GM04503 (cell line): ENCODE measurements at places on chromosomes 12 and 14.

- no peak for DNase-seq
Measured at GRCh38 chr12:95674631-95675030, 115.9 kb downstream of the NTN4 start.

GRCh38 chr14:95516554-95517181 lies at the start of gene SYNE3:
Gene SYNE3, minus strand, starts transcription at chr14:95516650. Its CDS starts 40,829 bp downstream, at chr14:95475821.
- no peak for DNase-seq

GRCh38 chr12:19520646-19521415 lies 81.5 kb downstream of the AEBP2 start:
- DNase-seq, result no peak

DNA sequence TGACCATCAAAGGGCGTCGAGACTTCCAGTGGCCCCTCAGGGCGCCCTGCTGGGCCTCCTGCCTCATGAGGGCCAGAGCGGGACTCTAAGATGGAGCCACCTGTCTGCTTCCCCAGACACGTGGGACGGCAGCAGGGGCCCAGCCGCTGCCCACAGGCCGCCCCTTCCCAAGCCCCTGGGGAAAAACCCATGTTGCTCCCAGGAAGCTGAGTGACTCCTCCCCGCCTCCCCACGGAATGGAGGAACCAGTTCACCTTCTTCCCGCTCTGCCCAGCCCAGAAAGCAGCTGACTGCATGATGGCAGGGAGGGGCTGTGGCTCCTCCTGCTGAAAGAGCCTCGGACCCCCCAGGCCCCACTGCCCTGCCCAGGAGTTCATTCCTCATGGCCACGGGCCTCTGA lies 14.9 kb downstream of the RAB35 start:
- no peak for DNase-seq

GRCh38 chr14:99589651-99590530 lies 14.1 kb downstream of the CCDC85C start:
- DNase-seq, result no peak

DNA sequence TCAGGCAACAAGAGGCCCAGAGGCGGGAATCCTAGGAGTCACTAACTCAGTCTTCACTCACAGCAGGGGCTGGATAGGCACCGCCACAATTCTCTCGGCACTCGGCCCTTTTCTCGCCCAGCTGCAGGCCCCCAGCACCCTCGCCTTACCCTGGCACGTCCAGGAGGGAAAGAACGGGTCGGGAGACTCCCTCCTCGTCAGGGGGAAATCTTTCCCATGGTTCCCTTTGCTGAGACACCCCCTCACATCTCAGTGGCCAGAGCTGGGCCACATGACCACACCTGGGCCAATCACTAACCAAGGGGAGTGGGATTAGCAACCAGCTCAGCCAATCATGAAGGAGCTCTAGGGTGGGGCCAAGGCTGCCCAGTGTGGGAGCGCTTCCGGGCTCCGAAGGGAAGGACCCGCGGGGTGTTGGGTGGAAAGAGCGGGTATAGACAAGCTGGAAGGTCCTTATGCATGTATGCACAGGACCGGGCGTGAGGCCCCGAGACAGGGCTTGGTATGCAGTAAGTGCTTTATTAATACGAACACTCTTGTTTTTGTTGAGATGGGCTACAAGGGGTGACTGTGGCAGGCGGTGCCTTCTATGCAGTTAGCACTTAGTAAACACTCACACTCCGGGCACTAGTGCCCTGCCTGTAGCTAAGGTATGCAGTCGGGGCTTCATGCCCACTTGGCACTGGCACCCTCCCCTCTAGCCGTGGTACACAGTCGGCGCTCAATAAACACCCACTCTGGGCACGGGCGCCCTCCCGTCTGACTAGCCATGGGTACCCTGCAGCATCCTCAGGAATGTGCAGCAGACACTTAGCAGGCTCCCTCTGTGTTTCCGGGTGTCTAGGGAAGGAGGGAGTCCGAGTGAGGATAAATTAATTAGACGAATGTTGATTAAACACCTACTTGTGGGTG lies 40.3 kb downstream of the ADGRD1 start:
- DNase-seq, result no peak

GRCh38 chr12:131101703-131102492 lies 148.2 kb downstream of the ADGRD1 start:
- no peak for DNase-seq

DNA sequence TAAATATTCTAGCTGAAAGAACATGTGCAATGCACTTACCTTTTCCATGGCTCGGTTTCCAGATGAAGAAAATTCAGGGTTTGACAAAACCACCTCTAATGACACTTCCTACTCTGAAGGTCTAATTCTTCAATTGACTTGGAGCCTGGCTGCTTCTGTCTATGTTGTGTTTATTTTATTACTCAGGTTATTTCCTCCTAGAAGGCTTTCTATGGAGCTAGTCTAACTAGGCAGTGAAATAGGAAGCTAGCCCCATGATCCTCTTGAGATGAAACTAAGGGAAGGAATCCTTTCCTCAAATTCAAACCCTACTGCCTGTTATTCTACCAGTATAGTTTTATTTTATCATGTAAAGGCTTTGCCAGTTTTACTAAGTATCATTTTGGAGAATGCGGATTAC lies 20.9 kb upstream of the IFNG-AS1 start:
- DNase-seq, result no peak
